SJCRH30 (cell line): ENCODE measurements at places on chromosomes 3 and 15. TPM values are rescaled to one million over a fixed set of nuclear protein-coding genes. Genes with fewer than 3 reads are reported as not detected.

DNA sequence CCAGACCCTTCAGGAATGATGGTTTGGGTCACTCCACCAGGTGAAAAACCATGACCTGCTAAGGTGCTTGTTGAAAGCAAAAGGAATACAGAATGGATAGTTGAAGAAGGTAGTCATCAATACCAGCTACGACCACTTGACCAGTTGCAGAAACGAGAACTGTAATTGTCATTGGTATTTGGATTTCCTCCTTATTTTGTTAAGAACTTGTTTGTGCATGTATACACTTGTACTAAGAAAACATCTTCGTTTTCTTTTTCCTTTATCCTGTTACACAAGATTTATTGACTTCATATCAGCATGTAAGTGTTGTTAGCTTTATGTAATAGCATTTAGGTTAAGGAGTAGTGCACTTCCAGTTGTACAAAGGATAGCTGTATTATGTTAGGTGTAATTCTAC lies 261.8 kb downstream of the MCTP2 start:
- no peak overlapping the region for H3K4me3 ChIP-seq
- no peaks in the 10 kb centered on the region for H3K36me3 ChIP-seq
- H3K27ac ChIP-seq, result no peak overlapping the region
- H3K27me3 ChIP-seq, result no peaks in the 10 kb centered on the region

Gene SLC30A4
- total RNA-seq, result 4.4 and 5.0 TPM in 2 replicates

- H3K4me3 ChIP-seq, result no peak overlapping the region
- DNase-seq, result no peak
- peaks cover 12% of the 10 kb centered on the region for H3K36me3 ChIP-seq
Observed at GRCh38 chr15:57196865-57197264, 179.4 kb upstream of the CGNL1 start.

GRCh38 chr15:34883633-34884032 lies 85.9 kb downstream of the AQR start:
- no peak for DNase-seq
- no peak overlapping the region for H3K4me3 ChIP-seq
- no peak overlapping the region for H3K27ac ChIP-seq
- peaks cover 78% of the 10 kb centered on the region for H3K36me3 ChIP-seq

Gene KIF15
- 41.9 and 46.9 TPM in 2 replicates for total RNA-seq

- no peak for DNase-seq
- no peak overlapping the region for H3K4me3 ChIP-seq
- H3K36me3 ChIP-seq, result peaks cover 2% of the 10 kb centered on the region; the same call in 1 of the 2 replicates
- no peaks in the 10 kb centered on the region for H3K27me3 ChIP-seq
Observed at GRCh38 chr15:90907051-90907660, 4.1 kb downstream of the MAN2A2 start.

Gene SLC22A13
- 0.08 and 0.10 TPM in 2 replicates for total RNA-seq

GRCh38 chr15:53984221-53984620 lies 6.0 kb downstream of the UNC13C start:
- H3K27ac ChIP-seq, result no peak overlapping the region
- H3K4me1 ChIP-seq, result no peaks in the 10 kb centered on the region
- 0 out of 2 replicates have a peak, but pooled peaks cover 3% of the 10 kb centered on the region for H3K27me3 ChIP-seq
- H3K4me3 ChIP-seq, result no peak overlapping the region

- H3K27ac ChIP-seq, result peak overlapping the region; percentile 97
- peak overlapping the region; percentile 55 for H3K4me3 ChIP-seq
- DNase-seq, result no peak
- H3K27me3 ChIP-seq, result no peaks in the 10 kb centered on the region
Observed at GRCh38 chr15:33153548-33153947, 41.0 kb downstream of the FMN1 start.

DNA sequence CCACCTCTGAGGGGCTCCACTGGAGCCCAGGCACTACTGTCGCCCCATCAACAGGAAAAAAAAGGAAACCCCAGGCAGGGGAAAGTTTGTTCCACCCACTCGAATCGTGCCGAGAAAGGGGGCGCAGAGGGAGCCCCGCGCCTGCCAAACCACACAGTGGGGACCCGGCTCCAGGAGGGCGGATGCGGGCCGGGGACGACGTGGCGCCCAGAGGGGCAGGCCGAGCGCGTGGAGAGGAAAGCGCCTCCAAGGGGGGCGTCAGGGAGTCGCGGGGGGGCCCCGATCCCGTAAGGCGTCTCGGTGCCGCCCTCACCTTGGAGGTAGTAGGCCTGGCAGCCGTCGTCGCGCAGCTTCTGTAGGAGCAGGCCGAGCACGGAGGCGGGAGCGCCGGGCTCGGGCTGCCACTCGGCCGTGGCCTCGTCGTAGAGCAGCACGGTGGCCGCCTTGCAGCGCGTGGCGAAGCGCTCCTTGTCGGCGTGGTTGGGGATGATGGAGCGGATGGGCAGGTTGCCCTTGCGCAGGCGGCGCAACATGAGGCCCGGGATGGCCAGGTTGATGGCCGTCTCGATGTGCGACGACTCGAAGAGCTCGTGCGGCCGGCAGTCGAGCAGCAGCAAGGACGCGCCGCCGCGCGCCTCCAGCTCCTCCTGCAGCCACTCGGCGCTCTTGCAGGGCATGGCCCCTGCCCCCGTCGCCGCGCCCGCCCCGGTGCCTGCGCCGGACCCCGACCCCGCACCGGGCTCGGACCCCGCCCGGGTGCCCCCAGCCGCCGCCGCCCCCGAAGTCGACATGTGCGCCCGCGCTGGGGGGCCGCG lies 627 bp downstream of the DUSP7 start:
- peak; percentile 71 for DNase-seq
- no peaks in the 10 kb centered on the region for H3K4me1 ChIP-seq
- no peaks in the 10 kb centered on the region for H3K27me3 ChIP-seq

- no peaks in the 10 kb centered on the region for H3K27me3 ChIP-seq
- peaks cover 15% of the 10 kb centered on the region for H3K36me3 ChIP-seq
- H3K4me1 ChIP-seq, result no peaks in the 10 kb centered on the region; the same call in 1 of the 2 replicates
- H3K4me3 ChIP-seq, result peak within 1 kb of the TSS; percentile 76
- H3K27ac ChIP-seq, result peak within 1 kb of the TSS; percentile 76
Observed at GRCh38 chr3:121834671-121835464, at the start of the genes EAF2 and IQCB1. EAF2 (plus strand) TSS chr3:121835209; CDS start chr3:121835286, 77 bp downstream. IQCB1 (minus strand) TSS chr3:121835060; CDS start chr3:121828960, 6,100 bp downstream.

GRCh38 chr3:79497447-79498111 lies 270.2 kb downstream of the ROBO1 start:
- H3K27ac ChIP-seq, result no peak overlapping the region
- H3K36me3 ChIP-seq, result no peaks in the 10 kb centered on the region
- H3K27me3 ChIP-seq, result no peaks in the 10 kb centered on the region

DNA sequence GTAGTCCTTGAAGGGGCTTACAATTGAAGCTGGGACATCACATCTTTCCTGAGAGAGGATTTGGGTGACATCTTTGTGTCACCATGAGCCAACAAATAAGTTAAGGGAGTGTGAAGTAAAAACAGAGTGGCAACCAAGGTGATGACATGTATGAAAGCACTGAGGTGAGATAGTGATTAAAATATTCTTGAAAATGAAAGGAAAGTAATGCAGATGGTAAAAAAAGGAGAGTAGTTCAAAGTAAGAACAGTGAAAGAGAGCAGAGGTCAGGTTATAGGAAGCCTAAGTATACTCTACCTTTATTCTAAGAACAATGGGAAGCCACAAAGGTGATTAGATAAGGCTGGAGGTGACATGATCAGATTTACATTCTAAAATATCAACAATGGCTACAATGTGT lies 486.1 kb downstream of the DIPK2A start:
- DNase-seq, result no peak
- no peak overlapping the region for H3K4me3 ChIP-seq

Gene ABHD6
- total RNA-seq, result 4.3 and 4.6 TPM in 2 replicates

Gene RHCG
- total RNA-seq, result not detected in 2 replicates

DNA sequence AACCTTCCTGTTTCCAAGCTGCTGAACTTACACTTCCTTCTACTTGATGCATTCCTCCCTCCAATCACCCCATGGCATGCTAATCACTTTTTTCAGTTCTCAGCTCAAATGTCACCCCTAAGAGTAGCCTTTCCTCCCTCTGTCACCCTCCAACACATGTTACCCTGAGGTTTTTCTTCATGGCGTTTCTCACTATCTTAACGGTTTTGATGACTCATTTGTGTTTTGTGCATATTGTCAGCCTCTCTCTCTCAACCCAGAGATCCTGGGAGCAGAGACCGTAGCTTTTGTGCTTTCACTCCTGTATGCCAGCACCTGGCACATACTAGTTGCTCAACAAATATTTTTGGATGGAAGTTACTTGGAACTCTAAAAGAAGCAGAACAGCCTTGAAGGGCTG lies 24.5 kb downstream of the LRRC3B start:
- no peak overlapping the region for H3K4me3 ChIP-seq
- peak; percentile 21 for DNase-seq
- H3K27me3 ChIP-seq, result peaks cover 6% of the 10 kb centered on the region
- peaks cover 4% of the 10 kb centered on the region for H3K4me1 ChIP-seq
- no peaks in the 10 kb centered on the region for H3K36me3 ChIP-seq

DNA sequence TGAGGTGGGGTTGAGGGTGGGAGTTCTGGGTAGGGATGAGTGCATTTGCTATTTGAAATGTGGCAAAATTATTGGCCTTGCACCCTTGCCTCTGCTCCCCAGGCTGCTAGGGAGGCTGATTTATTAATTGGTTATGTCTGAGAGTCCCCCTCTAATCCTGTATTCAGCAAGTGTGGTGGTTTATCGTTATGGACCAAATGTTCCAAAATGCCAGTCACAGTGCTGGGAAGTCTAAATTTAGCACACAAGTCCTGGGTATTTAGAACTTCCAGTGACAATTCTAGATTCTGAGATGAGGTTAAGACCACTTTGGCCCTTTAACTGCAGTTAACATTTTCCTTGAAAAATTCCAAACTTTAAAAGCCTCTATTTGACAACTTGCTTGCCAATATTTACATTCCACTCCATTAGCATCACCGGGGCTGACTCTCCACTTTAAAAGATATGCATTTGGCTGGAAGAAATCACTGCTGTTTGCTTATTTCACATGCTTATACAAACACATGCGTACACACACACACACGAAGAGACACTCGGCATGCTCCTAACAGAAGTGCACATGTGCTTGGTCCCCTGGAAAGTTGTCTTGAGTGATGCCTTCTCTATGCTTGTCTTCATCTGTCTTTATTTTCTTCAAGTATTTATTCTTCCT lies 247.7 kb downstream of the IL20RB start:
- DNase-seq, result peak; percentile 45
- H3K4me3 ChIP-seq, result no peak overlapping the region
- H3K27me3 ChIP-seq, result no peaks in the 10 kb centered on the region
- H3K36me3 ChIP-seq, result no peaks in the 10 kb centered on the region

DNA sequence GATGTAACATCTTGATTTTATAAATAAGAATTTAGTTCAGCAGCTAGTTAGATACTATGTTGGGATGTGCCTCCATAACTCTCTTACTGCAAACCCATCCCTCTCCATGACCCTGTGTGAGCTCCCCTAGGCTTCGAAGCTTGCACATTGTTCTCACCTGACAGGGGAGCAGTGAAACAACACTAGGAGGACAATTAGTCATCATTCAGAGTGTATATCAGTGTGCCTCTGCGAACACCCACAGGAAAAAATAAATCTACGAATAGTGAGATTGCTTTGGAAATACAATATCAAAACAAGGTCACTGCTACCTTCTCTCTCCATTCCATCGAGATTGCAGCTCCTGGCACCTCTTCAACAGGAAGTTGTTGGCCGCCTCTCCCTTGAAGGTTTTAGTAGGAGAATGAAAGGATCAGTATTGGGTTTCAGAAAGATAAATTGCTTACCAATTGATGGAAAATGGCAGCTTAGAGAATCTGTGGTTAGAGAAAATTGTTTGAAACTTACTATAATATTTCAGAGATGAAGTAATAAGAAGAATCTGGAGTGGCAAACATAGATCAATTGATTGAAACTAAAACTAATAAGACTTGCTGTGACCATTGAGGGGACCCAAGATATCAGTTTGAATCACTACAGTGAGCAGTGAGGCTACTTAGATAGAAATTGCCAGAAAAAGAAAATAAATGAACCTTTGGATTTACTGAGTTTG lies 103.2 kb downstream of the CHL1 start:
- H3K4me1 ChIP-seq, result no peaks in the 10 kb centered on the region
- H3K27me3 ChIP-seq, result no peaks in the 10 kb centered on the region
- H3K4me3 ChIP-seq, result no peak overlapping the region
- H3K27ac ChIP-seq, result no peak overlapping the region

Gene ARNT2
- 2.2 and 2.5 TPM in 2 replicates for total RNA-seq

DNA sequence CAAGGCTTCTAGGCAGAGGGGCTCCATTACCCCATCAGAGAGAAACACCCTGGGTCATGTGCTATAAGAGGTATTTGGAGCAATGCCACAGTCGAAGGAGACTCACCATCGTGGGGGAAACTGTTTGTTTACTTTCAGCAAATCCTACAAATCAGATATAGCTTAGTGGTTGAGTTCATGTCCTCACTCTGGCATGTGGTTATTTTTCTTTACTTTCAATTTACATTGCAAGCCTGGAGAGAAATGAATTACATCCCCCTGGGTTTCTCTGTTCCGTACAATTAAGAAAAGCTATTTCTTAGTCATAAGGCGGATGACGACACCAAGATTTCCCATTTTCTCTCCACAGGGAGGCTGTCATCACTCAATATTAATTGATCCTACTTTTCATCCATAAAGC lies 36.9 kb downstream of the RFTN1 start:
- H3K27ac ChIP-seq, result no peak overlapping the region
- H3K36me3 ChIP-seq, result no peaks in the 10 kb centered on the region
- DNase-seq, result peak; percentile 70
- peaks cover 39% of the 10 kb centered on the region for H3K4me1 ChIP-seq
- no peaks in the 10 kb centered on the region for H3K27me3 ChIP-seq

DNA sequence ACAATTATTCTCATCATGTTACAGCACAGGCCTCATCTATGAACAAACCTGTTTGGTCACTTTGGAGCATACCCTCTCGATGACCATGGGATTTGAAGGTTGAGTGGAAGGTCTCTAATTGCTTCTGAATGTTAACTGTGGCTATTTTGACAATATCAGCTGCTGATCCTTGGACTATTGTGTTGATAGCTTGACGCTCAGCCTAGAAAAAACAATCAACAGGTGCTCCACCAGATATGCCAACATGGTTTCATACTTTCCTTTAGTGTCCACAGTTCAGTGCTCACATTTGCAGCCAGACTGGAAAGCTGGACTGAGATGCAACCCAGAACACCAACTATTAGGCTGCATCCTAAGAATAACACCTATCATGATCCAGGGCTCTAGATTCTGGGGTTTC lies 109.7 kb downstream of the POLQ start:
- H3K36me3 ChIP-seq, result peaks cover 72% of the 10 kb centered on the region
- H3K27ac ChIP-seq, result no peak overlapping the region
- H3K4me3 ChIP-seq, result no peak overlapping the region
- H3K27me3 ChIP-seq, result no peaks in the 10 kb centered on the region

- H3K4me3 ChIP-seq, result no peak overlapping the region
- no peaks in the 10 kb centered on the region for H3K4me1 ChIP-seq
- H3K27me3 ChIP-seq, result no peaks in the 10 kb centered on the region
- H3K27ac ChIP-seq, result no peak overlapping the region
- DNase-seq, result no peak
Observed at GRCh38 chr3:69342074-69342473, 43.8 kb downstream of the FRMD4B start.

Gene BUB1B
- 90.7 and 105 TPM in 2 replicates for total RNA-seq

GRCh38 chr3:42742259-42742658 lies 30.8 kb downstream of the CCDC13 start:
- no peaks in the 10 kb centered on the region for H3K36me3 ChIP-seq
- H3K4me3 ChIP-seq, result no peak overlapping the region
- no peak for DNase-seq
- H3K4me1 ChIP-seq, result peaks cover 9% of the 10 kb centered on the region; the same call in 1 of the 2 replicates
- H3K27ac ChIP-seq, result no peak overlapping the region

GRCh38 chr15:51348688-51349087 lies 7.2 kb downstream of the GLDN start:
- H3K27me3 ChIP-seq, result no peaks in the 10 kb centered on the region
- no peak for DNase-seq

Gene FRMD4B
- total RNA-seq, result 3.8 and 4.4 TPM in 2 replicates

Gene OR5H1
- not detected in 2 replicates for total RNA-seq

Gene CLSTN2
- total RNA-seq, result 9.5 and 10.0 TPM in 2 replicates

GRCh38 chr3:153734777-153735551 lies 386.2 kb upstream of the ARHGEF26 start:
- DNase-seq, result no peak
- no peaks in the 10 kb centered on the region for H3K36me3 ChIP-seq
- no peak overlapping the region for H3K27ac ChIP-seq
- no peaks in the 10 kb centered on the region for H3K27me3 ChIP-seq
- H3K4me1 ChIP-seq, result no peaks in the 10 kb centered on the region
